NCI-H146 (cell line): ENCODE measurements at places on chromosomes 16 and 17.
A peak's percentile ranks its signal among the peaks of the same experiment; 100 is the strongest.

GRCh38 chr16:56332464-56333079, 92.8 kb downstream of the AMFR start:
- DNase-seq, result peak; percentile 21

DNA sequence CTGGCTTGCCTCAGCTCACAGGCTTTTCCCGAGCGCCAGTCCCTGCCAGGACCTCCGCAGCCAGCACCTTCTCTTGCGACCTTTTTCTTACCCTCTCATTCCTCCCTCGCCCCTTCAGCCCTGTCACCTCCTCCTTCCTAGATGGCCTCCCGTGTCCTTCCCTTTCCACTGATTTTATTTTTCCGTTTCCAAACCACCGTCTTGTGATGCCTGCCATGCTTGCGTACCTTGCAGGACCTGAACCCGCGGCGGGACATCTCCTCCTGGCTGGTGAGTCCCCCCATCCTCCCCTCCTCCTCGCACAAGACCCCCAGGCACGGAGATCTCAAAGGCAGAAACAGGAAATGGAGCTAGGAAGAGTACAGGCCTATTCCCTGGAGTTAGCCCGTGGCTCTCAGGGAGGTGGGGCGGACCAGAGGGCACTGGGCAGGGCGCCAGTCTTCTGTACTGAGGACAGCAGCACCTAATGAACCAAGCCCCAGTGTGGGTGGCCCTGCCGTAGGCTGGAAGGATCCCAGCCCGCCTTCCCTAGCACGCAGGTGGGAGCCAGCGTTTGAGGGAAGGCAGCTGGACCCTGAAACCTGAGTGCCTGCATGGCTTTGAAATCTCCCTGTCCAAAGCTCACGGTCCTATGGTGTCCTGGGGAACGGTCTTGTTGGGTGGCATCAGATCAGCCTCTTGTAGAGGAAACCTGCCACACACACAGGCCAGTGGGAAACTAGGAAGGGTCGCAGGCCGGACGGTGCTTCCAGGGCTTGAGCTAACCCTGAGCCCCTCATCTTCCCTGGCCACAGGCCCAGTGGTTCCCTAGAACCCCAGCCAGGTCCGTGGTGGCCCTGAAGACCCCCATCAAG, 612 bp downstream of the CISD3 start:
- DNase-seq, result peak; percentile 64

DNA sequence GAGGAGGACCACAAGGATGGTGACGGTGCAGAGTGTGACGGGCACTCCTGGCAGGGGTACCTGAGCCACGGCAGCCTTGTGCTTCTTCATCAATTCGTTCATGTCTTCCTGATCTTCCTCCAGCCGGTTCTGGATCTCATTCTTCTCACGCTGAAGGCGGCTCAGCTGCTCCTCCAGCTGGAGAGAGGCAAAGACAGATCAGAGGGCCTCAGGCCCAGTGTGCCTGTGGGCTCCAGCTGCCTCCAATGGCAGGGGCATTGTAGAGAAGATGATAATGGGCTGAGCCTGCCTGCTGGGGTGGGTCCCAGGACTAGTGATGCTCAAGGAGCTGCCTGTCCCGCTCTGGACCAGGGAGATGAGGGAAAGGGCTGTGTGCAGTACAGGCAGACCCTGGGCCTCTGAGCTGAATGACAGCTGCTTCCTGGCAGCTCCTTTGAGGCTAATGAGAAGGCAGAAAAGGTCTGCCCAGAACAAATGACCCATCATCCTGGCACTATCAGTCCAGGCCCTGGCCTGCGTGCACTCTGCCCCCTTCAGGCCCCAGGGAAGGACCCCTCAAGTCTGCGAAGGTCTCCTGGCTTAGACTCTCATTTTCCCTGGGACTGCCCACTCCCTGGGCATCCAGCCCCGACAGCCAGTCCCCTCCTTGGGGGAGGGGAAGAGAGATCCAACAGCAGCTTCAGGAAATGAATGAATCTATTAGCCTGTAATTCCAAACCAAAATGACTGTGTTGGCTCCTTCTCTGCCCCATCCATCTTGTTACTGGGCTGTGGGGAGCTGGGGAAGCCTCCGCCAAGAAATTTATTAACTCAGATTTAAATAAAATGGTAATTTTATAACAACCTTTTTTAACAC, 48.0 kb downstream of the PIPOX start:
- peak; percentile 37 for DNase-seq

GRCh38 chr17:40499551-40500189, 1.8 kb downstream of the TNS4 start:
- peak; percentile 65 for DNase-seq

GRCh38 chr17:32349854-32350665, at the start of gene ZNF207:
TSS of gene ZNF207 (plus strand) at chr17:32350157. CDS start at chr17:32350286, 129 bp downstream.
- DNase-seq, result peak; percentile 98

DNA sequence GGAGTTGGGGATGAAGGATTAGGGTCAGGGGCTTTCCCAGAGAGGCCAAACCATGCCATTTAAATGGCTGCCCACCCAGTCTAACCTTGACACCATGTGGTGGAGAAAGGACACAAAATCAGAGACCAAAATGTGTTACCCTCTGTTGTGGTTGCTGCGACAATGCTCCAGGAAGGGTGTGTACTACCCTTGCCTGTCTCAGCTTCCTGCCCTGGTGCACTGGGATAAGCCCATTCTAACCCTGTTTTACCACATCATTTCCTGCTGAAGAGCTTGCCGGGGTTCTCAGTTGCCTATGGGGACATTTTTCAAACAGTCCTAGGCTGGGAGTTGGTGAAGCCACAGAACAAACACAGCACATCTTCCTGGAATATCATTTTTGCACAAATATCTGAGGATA, 4.9 kb downstream of the OR4D1 start:
- DNase-seq, result no peak

DNA sequence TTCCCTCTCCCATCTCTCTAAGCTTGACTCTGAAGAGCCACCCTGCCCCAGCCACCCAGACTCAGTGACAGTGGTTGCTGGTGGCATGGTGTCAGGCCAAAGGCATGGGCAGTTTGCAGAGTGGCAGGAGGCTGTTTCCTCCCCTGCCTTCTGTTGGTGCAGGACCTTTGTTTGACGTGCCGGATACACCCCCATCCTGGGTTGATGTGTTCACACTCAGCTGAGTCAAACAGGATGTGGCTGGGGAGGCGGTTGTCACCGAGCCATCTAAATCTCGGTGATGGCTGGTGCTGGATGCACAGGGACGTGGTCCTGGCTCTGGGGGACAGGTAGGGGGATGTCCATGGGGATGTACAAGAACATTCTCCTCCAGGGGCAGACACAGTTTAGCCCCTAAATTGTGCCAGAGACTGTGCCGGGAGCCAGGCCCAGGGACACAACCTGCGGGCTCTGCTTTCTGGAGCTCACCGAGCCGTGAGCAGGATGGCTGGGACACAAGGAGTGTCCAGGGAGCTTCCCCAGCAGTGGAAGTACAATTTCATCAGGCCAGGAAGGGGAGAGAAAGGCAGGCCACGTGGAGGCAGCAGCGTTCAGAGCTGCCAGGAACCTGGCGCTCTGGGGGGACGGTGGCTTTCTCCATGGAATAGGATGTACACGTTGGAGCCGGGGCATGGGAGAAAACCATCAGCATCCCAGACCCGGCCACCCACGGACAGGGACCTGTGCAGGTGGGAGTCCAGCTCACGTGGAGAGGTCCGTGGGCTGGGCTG, 264.2 kb downstream of the SEC14L1 start:
- DNase-seq, result no peak

DNA sequence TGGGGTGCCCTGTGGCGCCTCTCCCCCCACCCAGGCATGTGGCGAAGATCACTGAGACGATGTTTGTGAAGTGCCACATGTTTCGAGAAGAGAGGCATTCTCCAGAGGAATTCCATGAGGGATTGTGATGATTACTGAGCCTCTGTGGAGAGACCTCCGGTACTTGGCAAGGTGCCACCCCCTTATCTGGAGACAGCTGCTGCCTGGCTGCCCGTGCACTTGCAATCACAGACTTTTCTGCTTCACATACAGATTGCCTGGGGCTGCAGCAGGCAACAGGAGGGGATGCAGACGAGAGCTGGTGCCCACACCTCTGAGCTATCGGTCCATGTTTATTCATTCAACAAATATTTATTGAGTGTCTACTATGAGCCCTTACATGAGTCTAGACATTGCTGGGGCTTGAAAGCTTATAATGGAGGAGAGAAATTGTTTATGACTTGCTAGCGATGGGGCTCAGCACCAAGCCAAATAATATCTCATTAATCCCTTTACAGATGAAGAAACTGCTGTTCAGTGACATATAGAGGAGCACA, 317.2 kb upstream of the ZFHX3 start:
- peak; percentile 1 for DNase-seq

GRCh38 chr16:23908790-23909189, 73.0 kb downstream of the PRKCB start:
- DNase-seq, result no peak

DNA sequence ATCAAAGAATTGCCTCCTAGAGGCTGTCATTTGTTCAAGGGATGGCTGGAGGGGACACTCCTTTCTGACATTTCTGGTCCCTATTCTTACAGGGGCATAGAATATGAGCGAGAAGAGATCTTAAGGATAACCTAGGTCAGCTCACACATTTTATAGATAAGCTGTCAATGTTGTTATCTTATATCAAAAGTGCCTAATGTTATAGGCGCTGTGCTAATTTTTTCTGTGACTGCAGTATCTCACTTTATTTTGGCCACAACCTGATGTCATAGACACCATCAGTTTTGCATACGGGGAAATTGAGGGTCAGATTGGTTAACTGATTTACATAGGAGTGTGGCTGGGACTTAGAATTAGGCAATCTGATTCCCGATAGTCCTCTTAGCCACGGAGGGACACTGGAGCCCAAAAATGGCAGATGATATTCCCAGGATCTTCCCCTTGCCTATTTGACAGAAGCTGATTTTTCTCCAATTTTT, 1.2 kb downstream of the CPD start:
- DNase-seq, result no peak

- no peak for DNase-seq
Measured at GRCh38 chr17:76481071-76481655, 13.8 kb downstream of the AANAT start.

DNA sequence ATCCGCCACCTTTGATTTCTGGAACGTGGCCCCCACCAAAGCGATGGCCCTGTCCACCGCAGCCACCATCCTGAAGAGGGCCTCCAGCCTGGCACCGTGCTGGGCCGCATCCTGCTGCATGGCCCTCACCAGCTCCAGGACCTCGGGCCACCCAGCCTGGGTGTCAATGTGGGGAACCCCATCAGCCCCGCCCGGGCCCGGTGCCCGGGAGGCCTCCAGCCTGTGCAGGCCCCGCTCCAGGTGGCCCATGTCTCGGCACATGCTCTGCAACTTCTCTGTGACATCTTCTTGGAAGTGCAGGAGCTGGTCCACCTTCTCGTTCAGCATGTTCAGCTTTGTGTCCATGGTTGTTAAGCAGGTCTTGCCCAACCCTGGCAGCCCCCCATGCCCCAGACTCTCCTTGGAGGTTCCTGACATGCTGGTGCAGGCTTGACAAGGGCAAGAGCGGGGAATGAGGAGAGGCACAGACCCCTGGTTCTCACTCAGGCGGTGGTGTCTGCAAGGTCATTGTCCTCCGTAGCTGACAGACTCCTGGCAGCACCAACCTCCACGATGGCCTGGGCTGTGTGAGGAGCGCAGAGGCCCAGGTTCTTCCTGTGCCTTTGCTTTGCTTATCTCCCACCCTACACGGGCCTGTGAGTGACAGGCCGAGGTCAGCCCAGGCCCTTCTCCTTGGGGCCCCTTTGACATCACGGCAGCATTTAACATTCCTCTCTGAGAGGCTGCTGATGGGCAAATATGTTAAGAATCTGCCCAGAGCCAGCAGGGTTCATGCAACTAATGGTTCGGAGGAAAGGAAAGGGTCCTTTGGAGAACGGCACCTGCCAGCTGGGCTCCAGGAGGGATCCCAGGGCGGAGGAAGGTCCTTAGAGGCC, at the start of gene MYLK3:
Gene MYLK3, minus strand, starts transcription at position 568 of the 875 bp plus-strand sequence. Its CDS starts 151 bp downstream, at position 417.
- no peak for DNase-seq

DNA sequence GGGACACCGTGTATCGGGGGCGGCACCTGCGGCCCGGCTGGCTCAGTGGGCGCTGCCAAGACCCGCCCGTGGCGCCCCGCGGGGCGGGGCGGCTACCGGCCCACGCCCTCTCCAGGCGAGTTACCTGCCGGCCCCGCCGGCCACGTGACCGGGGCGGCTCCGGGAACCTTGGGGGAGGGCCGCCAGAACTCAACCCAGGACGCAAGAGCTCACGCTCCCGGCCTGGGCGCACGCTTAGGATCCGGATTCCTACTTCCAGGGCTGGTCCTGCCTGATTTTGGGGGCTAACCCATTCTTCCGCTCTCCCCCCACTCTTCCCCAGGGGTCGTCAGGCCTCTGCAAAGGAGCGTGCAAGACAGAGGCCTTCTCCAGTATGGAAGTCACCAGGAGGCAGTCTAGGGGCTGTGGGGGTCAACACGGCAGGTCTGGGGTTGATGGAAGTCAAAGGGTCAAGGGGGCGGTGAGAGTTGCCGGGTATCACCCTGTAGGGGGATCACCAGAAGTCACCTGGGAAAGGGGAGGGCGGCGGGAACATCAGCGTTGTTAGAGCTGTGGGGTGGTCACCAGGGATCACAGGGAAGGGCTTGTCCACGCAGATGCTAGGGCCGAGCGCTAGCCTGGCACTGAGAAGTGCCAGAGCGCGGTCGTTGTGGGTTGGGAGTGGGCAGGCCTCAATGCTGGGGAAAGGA, 354 bp upstream of the ESRP2 start:
- peak; percentile 80 for DNase-seq

DNA sequence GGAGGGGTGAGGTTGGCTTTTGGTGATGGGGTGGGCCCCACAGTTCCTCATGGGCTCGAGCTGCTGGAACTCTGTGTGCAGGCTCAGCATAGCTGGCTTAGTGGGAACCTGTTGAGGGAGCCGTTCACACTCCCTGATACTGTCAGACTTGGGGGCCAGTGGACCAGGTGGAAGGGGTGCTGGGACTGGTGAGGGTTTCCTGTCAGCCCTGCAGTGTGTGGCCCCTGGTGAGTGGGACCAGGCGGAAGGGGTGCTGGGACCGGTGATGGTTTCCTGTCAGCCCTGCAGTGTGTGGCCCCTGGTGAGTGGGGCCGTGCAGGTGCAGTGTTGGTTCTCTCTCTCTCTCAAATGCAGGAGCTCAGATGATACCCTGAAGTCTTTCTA, 45.1 kb upstream of the ZNF750 start:
- no peak for DNase-seq

DNA sequence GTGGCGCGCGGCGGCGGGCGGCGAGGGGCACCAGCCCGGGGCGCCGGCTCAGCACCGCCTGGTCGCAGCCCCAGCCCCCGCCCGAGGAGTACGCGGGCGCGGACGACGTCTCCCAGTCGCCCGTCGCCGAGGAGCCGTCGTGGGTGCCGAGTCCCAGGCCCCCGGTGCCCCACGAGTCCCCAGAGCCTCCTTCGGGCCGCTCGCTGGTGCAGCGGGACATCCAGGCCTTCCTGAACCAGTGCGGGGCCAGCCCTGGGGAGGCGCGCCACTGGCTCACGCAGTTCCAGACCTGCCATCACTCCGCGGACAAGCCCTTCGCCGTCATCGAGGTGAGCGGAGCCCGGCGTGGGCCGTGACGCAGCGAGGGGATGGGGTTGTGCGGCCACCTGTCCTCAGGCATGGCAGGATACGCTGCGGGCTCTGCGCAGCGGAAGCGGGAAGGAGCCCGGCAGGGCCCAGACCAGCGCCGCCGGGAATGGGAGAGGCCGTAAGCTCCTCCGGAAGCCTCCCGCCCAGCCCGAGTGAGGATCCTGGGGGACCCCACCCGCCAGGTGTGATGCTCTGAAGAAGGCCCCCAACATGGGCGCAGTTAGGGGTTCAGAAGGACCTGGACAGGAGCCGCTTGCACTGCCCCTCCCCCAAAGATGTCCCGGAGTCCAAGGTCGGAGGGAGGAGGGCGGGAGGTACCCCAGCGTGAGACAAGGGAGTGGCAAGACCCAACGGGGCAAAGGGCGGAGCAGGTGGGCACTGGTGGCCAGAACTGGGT, 522 bp downstream of the NAGS start:
- peak; percentile 41 for DNase-seq
